ENCODE measurements at places on chromosomes 11 and 22.

DNA sequence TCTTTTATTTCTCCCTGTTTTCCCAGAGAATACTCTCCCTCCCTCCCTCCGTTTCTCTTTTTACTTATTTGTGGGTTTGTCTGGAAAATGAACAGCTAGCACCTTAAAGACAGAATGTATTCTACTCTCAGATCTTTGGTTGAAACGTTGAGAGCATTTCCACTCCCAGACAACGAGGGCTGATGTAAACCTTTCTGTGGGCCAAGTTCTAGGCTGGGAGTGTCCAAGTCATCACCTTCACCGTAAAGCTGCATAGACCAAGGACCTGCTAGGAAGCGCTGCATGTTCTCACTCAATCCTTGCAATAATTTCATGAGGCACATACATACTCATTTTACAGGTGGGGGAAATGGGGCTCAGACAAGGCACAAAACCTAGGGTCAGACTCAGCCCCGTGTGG, 32.4 kb downstream of the MYH9 start:
- no peak for DNase-seq

DNA sequence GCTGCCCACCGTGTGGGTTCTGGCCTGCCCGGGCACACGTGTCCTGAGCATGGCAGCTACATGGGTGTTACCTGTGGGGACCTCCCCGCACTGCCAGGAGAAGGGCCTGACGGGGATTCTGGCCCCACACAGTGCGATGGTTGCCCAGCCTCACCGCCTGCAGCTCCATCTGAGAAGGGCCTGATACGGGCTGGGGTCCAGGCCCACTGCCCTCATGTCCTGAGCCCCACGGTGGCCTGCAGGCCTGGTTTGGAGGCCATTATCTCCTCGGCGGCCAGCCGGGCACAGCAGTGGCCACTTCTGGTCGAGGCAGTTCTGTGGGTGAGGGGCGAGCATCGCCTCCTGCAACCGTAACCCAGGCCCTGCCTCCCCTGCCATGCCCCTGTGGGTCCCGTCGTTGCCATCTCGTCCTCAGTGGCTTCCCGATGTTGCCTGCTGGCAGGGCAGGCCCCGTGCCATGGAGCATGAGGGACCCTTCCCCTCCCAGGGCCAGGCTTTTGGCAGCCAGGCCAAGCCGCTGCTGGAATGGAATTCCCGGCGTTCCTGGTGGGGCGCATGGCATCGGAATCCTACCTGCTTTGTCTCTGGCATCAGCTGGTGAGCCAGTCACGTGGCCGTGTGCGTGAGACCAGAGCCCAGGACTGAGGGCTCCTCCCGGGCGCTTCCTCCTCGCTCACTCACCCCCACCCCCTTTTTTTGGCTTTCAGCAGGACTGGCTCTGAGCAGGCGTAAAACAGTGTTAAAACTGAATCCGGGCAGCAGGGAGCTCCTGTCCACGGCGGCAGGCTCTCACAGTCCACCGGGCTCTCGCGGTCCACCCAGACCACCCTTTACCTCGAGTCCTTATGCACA, 71.9 kb upstream of the PPARA start:
- no peak for DNase-seq

- DNase-seq = no peak
These were observed 26.3 kb downstream of the MEI1 start for GRCh38 chr22:41725510-41726110.

DNA sequence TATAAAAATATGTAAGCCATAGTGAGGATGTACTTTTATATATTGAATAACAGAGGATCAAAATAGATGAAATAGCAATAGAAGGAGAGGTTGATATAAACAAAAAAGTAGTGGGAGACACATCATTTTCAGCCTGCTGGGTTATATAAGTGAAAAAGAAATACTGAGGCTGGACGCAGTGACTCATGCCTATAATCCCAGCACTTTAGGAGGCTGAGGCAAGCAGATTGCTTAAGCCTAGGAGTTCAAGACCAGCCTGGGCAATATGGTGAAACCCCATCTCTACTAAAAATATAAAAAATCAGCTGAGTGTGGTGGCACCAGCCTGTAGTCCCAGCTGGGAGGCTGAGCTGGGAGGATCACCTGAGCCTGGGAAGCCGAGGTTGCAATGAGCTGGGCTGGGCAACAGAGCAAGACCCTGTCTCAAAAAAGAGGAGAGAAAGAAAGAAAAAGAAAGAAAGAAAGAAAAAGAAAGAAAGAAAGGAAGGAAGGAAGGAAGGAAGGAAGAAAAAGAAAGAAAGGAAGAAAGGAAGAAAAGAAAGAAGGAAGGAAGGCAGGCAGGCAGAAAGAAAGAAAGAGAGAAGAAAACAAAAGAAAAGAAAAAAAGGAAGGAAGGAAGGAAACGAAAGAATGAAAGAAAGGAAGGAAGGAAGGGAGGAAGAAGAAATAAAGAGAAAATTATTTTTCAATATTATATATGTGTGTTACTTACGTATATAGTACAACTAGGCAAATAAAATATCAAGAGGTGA, 7.0 kb upstream of the P2RY2 start:
- no peak for DNase-seq

DNA sequence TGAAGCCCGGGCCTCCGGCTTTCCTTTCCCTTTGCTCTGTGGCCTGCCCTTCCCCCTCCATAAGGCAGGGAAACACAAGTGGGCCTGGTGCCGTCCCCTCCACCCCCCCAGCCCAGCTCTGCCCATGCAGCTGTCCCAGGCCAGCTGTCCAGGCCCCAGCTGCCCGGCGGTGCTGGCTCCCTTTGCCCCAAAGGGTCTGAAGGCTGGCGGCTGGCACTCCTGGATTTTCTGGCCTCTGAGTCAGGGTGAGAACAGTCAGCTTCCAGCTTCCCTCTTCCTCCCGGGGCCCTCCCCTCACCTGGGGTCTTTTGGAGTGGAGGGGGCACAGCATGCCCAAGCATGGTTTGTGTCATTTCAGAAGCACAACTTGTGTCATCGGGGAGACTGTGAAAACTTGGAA, 27.8 kb downstream of the CD82 start:
- no peak for DNase-seq

DNA sequence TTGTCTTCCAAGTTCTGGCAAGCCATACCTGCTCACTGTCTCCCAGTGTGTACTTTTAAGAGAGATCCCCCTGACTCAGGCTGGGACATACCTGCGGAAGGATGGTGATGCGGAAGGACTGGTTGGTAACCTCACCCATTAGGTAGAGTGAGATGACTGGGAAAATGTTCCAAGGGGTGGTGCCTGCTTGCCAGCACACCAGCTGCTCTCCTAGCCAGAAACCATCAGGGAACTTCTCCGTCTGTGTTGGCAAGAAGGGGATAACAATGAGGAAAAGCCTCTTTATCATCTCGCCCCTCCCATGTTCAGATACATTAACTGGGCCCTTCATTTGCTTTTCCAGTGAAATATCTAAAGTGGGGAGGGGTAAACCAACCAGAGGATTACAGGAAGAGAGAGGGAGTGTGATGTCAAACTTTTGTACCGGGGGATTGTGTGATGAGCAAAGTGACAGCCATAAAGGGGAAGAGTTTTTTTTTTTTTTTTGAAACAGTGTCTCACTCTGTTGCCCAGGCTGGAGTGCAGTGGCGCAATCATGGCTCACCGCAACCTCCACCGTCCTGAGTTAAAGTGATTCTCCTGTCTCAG, at the start of gene BACE1-AS:
TSS of gene BACE1-AS (plus strand) at position 538 of the 588 bp plus-strand sequence.
- no peak for DNase-seq

DNA sequence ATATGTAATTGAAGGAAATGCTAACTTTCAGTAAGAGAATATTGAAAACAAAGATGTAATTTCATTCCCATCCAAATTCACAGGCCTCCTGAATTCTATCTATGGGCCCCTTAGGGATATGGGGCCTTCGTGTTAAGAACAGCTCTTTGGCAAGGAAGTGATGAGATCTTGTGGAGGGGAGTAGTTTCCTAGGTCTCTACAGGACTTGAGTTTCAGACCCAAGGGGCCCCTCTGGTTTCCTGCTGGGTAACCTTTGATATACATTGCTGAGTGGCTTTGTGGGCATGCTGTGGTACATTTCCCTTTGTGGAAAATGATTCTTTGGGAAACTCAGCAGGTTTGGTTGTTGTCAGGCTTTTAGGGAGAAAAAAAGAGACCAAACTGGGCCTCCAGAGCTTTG, 6.2 kb downstream of the STIM1 start:
- DNase-seq = no peak

GRCh38 chr11:23252426-23252825, 392.2 kb upstream of the CCDC179 start:
- no peak for DNase-seq

- no peak for DNase-seq
These were observed 60.5 kb upstream of the ARHGAP32 start for GRCh38 chr11:129252621-129253020.

DNA sequence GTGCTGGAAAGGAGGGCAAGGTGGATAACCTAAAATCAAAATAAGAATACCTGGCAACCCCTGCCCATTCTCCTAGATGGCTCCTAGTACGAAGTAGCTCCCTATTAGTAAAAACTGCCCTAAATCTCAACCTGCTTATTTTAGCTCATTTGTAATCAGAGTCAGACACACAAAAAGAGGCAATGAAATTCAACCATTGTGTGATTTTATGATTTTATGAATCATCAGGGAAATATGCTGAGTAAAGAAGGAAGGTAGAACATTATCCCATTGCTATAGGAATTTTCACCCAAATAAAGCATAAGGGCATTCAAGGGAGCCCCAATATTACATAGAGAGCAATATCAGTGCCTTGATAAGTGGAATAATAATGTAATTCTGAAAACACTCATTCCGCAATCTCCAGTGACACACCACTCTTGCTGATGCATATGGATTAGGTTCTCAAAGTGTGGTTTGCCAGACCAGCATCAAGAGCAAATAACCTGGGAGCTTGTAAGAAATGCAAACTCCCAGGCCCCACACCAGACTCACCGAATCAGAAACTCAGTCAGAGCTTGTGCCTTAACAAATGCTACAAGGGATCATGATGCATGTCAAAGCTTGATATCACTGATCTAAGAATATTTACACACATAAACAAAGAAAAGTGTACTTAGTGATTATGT, 789.6 kb downstream of the DLG2 start:
- no peak for DNase-seq

- no peak for DNase-seq
These were observed 208.4 kb upstream of the TBCEL start for GRCh38 chr11:120815319-120816100.

DNA sequence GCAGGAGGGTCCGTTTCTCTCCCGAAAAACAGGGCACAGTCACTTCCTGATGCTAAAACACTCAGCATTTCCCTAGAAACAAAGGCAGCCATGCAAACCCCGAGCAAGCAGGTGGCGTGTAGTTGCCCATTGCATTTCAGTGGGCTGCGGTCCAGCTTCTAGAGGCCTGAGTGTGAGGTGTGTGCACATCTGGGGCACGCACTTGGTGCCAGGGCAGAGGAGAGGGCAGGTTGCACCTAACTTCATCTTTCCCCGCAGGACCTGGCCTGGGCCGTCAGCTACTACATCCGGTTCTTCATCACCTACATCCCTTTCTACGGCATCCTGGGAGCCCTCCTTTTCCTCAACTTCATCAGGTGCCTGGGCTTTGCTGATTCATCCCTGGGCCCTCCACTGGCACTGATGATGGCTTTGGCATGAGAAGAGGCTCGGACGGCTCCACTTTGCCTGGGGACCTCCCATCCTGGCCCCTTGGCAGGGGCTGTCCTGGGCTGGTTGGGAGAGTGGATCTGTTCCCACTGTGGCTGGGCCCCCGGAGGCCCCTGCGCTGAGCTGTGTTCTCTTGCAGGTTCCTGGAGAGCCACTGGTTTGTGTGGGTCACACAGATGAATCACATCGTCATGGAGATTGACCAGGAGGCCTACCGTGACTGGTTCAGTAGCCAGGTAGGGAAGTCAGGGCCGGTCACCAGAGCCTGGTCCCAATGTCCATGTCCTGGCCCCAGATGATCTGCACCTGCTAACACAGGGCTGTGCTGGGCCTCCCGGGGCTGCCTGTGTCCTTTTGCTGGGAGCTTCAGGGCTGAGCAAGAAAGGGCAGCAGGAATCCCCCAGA, 28.4 kb downstream of the FADS3 start:
- DNase-seq = no peak

- DNase-seq = peak; percentile 72
These were observed at the start of gene TOP3B for GRCh38 chr22:21982338-21982965. Gene TOP3B, minus strand, starts transcription at chr22:21982787. Its CDS starts 7,078 bp downstream, at chr22:21975709.

GRCh38 chr11:80104191-80104590, 663.4 kb upstream of the TENM4 start:
- DNase-seq = no peak

GRCh38 chr22:36520423-36520822, 8.5 kb downstream of the EIF3D start:
- no peak for DNase-seq

GRCh38 chr11:105449100-105449734, 160.7 kb upstream of the GRIA4 start:
- DNase-seq = no peak

DNA sequence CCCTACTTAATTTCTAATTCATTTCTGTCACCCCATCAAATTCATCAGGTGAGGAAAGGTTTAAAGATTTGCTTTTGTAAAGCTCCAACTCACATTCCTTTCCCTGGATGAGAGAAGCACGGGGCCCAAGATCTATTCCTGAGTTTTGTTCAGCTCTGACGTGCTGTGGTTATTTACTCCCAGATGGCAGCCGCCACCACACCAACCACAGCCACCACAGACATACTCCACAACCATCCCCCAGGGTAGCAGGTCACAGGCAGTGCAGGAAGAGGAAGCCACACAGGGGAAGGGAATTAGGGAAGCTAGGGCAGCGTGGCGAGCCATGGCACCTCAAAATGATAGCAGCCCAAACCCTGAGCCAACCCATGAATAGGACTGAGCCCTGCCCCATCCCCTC, 63.5 kb upstream of the CSNK2A3 start:
- no peak for DNase-seq
